ENCODE measurements at places on chromosomes 6 and 20. TPM values are rescaled to one million over a fixed set of nuclear protein-coding genes. Genes with fewer than 3 reads are reported as not detected.

- DNase-seq, result no peak
Measured at GRCh38 chr6:139925894-139926641, 551.6 kb upstream of the CITED2 start.

DNA sequence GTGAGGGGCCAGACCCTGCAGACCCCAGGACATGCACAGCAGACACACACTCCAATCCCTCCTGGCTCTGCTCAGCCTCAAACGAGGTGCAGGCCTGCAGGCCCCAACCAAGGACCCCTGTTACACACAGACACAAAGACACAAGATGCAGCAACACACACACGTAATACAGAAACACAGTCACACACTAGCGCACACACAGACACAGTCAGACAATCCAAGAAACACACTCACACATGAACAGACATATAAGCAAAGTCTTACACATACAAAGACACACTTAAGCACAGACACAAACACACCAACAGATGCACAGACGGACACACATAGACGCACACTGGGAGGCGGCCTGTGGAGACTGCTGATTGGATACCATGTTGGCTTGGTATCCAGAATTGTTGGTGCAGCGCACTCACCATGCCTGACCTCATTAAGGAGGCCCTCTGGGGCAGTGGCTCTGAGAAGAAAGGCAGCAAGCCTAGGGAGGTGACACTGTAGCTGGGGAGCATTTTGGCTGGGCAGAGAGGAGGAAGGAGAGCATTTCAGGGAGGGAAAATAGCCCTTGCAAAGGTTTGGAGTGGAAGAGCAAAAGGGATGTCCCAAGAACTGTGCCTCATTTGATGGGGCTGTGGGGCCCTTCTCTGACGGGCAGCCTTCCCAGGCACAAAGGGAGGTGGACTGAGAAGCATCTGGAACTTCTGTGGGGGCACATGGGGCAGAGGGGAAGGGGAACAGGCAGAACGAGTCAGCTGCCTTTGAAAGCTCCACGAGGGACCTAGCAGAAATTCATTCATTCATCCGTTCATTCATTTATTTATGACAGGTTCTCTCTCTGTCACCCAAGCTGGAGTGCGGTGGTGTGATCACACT, 1.4 kb upstream of the HSPA12B start:
- no peak for DNase-seq

- DNase-seq, result peak; percentile 13
Measured at GRCh38 chr20:33444797-33445560, 1.4 kb upstream of the SNTA1 start.

- DNase-seq, result peak; percentile 17
Measured at GRCh38 chr20:1702328-1702727, 44.7 kb upstream of the SIRPG start.

- no peak for DNase-seq
Measured at GRCh38 chr6:152353440-152353839, 283.7 kb downstream of the SYNE1 start.

GRCh38 chr20:39880890-39881289, 808.1 kb downstream of the MAFB start:
- DNase-seq, result peak; percentile 54

DNA sequence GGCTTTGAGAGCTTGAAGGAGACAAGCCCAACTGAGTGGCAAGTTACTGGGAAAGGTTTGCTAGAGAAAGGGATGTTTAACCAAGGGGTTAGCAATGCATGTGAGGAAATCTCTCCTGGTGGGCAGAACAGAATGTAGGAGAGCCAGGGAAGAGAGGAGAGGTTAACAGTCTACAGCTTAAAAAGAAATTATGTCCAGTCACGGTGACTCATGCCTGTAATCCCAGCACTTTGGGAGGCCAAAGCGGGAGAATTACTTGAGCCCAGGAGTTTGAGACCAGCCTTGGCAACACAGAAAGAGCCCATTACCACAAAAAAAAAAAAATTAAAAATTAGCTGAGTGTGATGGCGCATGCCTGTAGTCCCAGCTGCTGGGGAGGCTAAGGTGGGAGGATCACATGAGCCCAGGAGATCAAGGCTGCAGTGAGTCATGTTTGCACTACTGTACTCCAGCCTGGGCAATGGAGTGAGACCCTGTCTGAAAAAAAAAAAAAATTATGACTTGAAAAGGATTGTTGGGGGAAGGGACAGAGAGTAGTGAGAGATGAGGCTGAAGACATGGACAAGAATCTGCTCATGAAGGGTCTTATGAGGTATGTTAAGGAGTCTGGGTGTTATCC, 264.9 kb downstream of the TBC1D7 start:
- peak; percentile 74 for DNase-seq

- no peak for DNase-seq
Measured at GRCh38 chr6:119830494-119831295, 481.1 kb upstream of the MAN1A1 start.

GRCh38 chr6:14108571-14109410, 8.8 kb upstream of the CD83 start:
- DNase-seq, result no peak

GRCh38 chr20:31838646-31839292, 6.6 kb downstream of the FOXS1 start:
- peak; percentile 41 for DNase-seq

GRCh38 chr20:45465491-45466266, 3.9 kb upstream of the WFDC2 start:
- DNase-seq, result no peak

GRCh38 chr6:100808638-100809275, 72.4 kb downstream of the ASCC3 start:
- peak; percentile 46 for DNase-seq

- no peak for DNase-seq
Measured at GRCh38 chr6:155311583-155311982, 2.7 kb downstream of the TFB1M start.

OR2B3 gene
- not detected for total RNA-seq

CMTR1 gene
- total RNA-seq, result 25.7 TPM

POPDC3 gene
- 70.5 TPM for total RNA-seq

FABP7 gene
- total RNA-seq, result not detected

Data from HT1080 (cell line).